ENCODE measurements at places on chromosomes 13 and 19.

DNA sequence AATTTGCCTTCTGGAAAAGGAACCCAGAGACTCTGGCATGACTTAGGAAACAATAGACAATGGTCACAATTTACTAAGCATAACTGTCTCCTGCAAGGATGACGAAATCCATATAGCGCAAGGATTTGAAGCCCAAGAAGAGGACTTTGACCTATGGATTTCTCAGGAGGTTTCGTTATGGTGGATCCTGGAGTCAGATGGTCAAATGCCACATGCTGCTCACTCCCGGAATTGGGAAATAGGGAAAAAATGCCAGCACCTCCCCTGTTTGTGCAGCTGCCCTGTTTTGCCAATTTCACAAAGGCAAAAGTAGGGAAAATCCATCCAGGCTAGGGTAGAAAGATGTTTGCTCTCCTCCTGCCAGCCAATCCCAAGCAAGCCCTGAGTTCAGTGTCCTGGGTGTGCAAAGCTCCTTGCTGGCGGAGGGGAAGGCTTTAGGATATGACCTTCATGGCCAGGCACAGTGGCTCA, 23.4 kb downstream of the RDH8 start:
- no peak for DNase-seq

DNA sequence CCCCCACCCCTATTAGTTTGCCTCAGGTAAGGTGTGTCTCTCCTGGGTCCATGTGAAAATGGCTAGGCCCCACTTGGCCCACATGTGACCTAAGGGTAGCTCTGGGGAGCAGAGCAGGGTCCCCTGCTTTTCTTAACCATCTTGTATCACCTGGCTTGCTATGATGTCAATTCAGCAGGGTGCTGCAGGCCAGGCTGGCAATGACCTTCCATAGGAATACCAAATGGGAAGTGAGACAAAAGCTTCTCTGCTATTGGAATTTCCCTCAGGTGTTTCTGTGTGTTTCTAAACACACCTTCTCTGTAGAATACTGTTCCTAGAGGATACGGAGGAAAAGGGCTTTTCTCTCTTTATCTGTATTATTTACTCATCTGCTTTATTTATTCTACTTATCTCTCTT, 35.7 kb upstream of the DACH1 start:
- no peak for DNase-seq

- no peak for DNase-seq
These were observed 68.8 kb downstream of the LMO7 start for GRCh38 chr13:75704927-75705288.

GRCh38 chr13:25821776-25822175, 230.0 kb downstream of the SHISA2 start:
- DNase-seq, result no peak

GRCh38 chr19:38134540-38135149, 89.4 kb downstream of the DPF1 start:
- DNase-seq, result no peak

DNA sequence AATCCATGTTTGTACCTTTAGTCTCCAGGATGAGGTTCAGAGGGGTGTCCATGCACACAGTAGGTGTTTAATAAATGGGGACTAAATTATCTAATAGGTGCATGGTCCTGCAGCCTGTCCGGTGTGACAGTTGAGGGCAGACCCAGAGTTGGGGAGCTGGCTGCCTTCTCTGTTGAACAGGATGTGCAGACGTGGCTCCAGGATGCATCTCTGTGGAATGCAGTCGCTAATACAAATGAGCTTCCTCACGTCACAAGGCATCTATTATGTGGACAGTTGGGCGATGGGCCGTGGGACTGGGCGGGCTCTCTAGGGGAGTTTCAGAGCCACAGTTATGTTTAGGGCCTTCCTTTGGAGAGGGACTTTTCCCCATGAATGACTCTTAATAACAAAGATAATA, 71.0 kb downstream of the SIPA1L3 start:
- DNase-seq, result no peak

DNA sequence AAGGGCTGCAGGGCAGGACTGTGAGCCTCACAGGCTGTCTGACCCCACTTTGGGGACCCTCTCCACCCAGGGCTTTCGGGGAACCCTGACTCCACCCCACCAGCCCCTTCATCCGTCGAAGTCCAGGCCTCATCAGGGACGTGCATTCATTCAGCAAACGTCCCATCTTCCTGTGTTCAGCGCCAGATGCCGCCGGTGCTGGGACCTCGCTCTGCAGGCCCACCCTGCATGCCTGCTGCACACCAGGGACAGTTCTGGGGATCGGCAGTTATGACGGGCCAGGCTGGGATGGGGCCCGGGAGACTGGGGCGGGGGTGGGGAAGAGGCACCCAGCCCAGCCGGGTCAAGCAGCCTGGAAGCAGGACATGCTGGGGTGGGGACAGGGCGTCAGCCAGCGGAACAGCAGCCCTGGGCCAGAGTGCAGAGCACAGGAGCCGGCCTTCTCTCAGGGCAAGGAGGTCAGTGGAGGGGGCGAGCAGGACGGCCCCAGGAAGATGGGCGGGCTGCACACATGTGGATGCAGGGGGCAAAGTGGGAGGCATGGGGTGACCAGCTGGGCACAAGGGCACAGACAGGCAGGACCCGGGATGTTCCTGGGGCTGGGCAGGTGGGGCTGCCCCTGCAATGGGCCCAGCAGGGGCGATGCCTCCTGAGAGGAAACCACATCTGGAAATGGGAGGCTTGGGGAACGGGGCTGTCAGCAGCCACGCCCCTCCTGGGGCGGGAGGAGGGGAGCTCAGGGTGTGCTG, 5.1 kb downstream of the GAMT start:
- no peak for DNase-seq

- no peak for DNase-seq
These were observed 1292.4 kb upstream of the MIR17HG start for GRCh38 chr13:90055121-90055520.

DNA sequence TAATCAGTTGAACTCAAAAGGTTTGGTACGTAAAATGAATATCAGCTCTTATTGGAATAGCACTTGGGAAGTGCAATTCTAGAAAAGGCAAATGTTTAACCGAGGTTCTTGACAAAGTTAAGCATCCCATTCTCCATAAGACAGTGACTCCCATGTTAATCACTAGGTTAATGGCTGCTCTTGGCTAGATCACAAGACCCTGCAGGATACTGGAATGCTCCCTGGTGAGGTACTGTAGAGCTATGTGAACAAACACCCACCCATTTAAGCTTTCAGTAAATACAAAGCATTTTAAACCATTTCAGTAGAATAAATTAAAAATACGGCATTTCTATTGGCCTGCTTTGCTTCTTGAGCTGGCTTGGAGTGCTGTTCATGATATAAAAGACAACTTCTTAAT, 56.5 kb downstream of the TDRD3 start:
- no peak for DNase-seq

DNA sequence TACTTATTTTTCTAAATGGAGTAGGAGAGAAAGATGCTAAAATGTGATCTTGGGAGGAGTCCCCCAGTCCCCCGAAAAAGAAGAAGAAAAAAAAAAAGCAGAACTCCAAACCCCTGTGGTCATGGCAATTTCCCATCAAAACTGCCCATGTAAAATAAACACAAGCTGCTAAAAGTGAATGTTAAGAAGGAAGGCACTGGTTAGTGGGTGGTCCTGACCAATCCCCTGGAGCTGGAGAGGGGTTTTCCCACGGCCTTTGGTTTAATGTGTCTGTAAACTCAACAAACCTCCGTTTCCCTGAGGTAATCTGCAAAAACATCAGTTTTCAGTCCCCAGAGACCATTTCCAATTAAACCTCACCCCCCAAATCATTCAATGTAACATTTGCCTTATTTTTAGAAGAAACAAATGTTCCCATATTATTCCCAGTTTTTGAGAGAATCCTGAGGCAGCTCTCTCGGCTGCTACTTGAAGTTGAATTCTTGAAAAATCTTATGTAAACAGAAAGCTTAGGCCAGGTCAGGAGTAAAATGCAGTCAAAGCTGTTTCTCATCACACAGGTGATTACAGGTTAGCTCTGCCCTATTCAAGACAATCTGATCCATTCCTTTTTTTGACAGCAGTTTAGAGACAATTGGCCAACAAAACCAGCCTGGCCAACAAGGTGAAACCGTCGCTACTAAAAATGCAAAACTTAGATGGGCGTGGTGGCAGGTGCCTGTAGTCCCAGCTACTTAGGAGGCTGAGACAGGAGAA, 17.0 kb downstream of the RAB3D start:
- no peak for DNase-seq

DNA sequence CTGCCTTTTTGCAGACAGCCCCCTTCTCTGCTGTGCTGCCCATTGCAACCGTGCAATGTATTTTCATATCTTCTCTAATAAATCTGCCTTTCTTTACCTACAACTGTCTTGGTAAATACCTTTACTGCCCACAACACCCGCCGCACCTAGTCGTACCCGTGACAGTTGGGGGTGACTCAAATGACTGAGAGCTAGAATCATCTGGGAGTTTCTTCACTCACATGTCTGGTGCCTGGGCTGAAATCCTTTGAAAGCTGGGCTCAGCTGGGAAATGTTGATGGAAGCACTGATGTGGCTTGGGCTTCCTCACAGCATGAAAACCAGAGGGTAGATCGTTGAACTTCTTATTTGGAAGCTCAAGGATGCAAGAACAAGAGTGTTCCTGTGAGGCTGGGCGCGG, 2.8 kb upstream of the PNMA8A start:
- no peak for DNase-seq

DNA sequence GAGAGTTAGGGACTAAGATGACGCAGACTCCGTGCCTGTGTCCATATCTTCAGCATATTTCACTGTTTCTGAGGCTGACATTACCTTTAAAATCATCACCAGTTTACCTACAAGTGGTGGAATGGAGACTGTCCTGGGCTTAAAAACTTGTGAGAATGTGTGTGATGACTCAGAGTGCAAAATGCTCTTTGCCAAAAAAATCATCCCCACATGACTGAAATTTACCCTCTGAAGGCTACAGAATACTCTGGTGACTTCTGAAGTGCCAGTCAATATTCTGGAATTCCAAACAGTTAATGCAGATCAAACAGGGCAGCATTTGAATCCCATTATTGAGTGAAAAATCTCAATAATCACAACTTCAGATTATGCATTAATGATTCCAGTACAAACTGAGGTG, 901.4 kb downstream of the EFNB2 start:
- DNase-seq, result no peak

- no peak for DNase-seq
These were observed 134.6 kb upstream of the ARGLU1 start for GRCh38 chr13:106702505-106702904.

GRCh38 chr13:35514801-35515502, 38.5 kb upstream of the MAB21L1 start:
- DNase-seq, result no peak

- no peak for DNase-seq
These were observed 2.2 kb upstream of the IL11 start for GRCh38 chr19:55372316-55373081.

- no peak for DNase-seq
These were observed 1.8 kb upstream of the FBN3 start for GRCh38 chr19:8150998-8151766.

DNA sequence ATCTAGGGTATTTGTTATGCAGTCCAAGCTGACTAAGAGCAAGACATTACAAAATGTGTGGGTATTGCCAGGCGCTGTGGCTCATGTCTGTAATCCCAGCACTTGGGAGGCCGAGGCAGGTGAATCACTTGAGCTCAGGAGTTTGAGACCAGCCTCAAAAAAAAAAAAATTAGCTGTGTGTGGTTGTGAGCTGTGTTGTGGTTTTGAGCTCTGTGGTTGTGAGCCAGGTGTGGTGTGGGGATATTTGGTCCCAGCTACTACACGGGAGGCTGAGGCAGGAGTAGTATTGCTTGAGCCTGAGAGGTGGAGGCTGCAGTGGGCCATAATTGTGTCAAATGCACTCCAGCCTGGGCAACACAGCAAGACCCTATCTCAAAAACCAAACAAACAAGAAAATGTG, 5.6 kb upstream of the KEAP1 start:
- DNase-seq, result no peak

DNA sequence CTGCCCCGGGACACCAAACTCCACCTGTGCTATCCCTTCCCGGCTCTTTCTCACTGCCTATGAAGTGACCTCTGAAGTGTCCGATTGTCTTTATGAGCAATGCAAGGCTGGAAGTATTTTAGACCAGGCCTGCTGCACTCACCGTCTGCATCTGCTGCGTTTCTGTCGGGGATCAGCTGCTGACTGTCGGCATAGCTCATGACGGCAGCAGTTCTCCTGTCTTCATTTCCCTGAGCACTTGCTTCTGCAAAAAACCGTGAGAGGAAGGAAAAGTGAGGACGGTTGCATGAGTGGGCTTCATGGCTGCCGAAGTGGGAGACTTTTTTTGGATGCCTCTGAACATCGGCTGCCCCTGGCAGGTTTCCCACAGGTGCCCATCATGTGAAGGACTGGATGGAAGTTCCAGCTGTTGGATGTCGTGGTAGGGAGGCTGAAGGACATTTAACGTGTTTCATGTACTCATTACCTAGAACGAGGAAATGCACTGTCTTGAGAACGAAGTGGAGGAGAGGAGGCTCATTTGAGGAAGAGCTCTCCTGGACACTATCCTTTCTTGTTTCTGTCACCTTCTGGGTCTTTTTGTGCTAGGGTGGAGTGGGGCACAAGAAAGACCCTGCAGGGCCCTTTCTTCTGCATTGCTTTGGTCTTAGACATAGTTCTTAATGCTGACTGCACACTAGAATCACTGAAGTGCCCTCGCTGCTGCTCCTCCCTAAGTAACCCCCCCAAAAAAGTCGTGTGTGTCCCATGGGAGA, 94.7 kb downstream of the RNASEH2B start:
- no peak for DNase-seq

DNA sequence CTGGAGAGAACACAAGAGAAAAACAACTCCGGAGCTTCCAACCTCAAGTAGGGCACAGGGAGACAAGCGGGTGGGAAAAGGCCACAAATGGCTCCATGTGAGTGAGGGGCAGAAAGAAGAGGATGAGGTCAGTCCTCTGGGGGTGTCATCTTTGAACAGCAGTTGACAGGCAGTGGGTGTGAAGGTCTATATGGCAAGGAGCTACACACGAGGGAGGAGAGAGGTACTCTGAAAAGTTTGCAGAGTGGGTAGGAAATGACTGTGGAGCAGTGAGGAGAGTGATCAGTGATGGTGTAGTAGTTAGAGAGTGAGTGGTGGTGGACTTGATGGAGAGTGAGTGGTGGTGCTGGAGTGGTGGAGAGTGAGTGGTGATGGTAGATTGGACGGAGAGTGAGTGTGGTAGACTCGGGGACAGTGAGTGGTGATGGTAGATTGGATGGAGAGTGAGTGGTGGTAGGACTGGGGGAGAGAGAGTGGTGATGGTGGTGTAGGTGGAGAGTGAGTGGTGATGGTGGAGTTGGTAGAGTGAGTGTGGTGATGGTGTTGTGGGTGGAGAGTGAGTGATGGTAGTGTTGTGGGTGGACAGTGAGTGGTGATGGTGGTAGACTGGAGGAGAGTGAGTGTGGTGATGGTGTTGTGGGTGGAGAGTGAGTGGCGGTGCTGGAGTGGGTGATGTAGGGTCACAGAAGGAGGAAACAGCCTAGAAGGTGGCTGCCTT, 4.0 kb downstream of the TFDP1 start:
- DNase-seq, result no peak

DNA sequence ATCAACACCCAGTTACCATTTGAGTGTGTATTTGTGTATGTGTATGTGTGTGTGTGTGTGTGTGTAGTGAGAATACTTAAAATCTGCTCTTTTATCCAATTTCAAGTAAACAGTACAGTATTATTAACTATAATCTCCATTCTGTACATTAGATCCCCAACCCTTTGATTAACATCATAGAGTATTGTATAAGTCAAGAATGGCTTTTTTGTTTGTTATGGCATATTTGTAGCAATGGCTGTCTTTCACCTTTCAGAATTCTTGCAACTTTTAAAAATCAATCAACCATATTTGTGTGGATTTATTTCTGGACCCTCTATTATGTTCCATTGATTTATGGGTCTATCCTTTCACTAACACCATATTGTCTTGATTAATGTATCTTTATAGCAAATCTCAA, 779.3 kb upstream of the MIR17HG start:
- DNase-seq, result no peak
